ENCODE measurements at places on chromosomes 3 and 15. TPM values are rescaled to one million over a fixed set of nuclear protein-coding genes. Genes with fewer than 3 reads are reported as not detected.

The USF3 gene
- 5.7 TPM for total RNA-seq

The SELENOK gene
- 15.6 TPM for total RNA-seq

The RYR3 gene
- not detected for total RNA-seq

The OXTR gene
- total RNA-seq, result 1.3 TPM

The RTP3 gene
- not detected for total RNA-seq

The REC114 gene
- not detected for total RNA-seq

The DPPA2 gene
- not detected for total RNA-seq

The SENP7 gene
- total RNA-seq, result 13.9 TPM

The IMPG2 gene
- total RNA-seq, result 0.26 TPM

The SYNPR gene
- total RNA-seq, result not detected

The CPOX gene
- total RNA-seq, result 16.6 TPM

Data from dermis microvascular lymphatic vessel endothelial cell (primary cell).